ENCODE measurements at places on chromosomes 16 and 17.

DNA sequence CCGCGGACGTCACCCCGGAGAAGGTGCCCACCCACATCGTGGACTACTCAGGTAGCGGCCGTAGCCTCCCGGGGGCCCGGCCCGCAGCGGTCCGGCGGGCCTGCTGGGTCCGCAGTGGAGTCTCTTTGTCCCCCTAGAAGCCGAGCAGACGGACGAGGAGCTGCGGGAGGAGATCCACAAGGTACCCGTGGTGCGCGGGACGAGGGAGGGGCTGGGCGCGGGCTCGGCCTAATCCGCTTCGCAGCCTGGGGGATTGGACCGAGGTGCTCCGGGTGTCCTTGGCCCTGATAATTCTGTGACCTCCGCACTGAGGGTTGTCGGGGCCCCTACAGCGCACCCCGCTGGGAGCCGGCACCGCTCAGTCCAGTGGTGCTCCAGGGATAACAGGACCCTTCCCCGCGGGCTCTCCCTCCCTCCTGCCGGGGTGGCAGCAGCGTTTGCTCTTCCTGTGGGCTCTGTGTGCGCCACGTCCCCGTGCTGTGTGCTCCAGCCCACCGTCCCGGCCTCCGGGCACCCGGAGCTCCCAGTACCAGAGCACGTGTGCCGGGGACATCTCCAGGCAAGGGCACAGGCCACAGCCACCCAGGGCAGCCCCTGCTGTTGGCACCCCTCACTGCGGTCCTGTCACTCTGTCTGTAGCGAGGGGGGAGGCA lies 713 bp downstream of the RHOT2 start:
- H3K27ac ChIP-seq, result peak overlapping the region; percentile 69
- peak overlapping the region; percentile 73 for H3K4me3 ChIP-seq
- H3K27me3 ChIP-seq, result no peaks in the 10 kb centered on the region
- H3K36me3 ChIP-seq, result peaks cover 25% of the 10 kb centered on the region
- no peak for DNase-seq

- no peak overlapping the region for H3K27ac ChIP-seq
- no peak for DNase-seq
- H3K4me1 ChIP-seq, result no peaks in the 10 kb centered on the region
- no peak overlapping the region for H3K4me3 ChIP-seq
- H3K36me3 ChIP-seq, result no peaks in the 10 kb centered on the region
- H3K27me3 ChIP-seq, result peaks cover 7% of the 10 kb centered on the region
Measured at GRCh38 chr17:32929588-32929987, 1.6 kb downstream of the TMEM98 start.

DNA sequence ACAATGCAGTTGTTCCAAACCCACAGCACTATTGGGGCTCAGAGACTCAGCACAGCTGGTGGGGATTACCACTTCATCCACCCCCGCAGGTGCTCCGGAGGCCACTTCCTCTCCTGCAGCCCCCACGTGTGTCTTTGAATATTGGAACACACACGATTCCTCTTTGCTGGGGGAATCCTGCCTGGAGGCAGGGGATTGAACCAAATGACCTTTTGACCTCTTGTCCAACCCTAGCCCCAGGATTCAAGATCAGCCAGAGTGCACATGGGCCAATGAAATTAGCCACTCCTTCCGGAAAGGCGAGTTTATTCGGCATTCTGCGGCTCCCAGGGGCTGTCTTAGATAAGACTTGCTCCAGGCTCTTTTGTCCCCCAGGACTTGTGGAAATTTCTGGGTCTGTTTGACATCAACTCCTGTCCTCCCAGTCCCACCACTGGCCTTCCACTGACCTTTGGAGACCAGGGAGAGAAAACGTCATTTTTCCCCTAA lies 350.2 kb downstream of the FOXL1 start:
- H3K4me3 ChIP-seq, result no peak overlapping the region
- no peak overlapping the region for H3K27ac ChIP-seq
- H3K4me1 ChIP-seq, result no peaks in the 10 kb centered on the region
- DNase-seq, result no peak

- no peak for DNase-seq
- H3K4me3 ChIP-seq, result no peak overlapping the region
- no peak overlapping the region for H3K27ac ChIP-seq
Measured at GRCh38 chr16:66052745-66053144, 313.7 kb upstream of the CDH5 start.

DNA sequence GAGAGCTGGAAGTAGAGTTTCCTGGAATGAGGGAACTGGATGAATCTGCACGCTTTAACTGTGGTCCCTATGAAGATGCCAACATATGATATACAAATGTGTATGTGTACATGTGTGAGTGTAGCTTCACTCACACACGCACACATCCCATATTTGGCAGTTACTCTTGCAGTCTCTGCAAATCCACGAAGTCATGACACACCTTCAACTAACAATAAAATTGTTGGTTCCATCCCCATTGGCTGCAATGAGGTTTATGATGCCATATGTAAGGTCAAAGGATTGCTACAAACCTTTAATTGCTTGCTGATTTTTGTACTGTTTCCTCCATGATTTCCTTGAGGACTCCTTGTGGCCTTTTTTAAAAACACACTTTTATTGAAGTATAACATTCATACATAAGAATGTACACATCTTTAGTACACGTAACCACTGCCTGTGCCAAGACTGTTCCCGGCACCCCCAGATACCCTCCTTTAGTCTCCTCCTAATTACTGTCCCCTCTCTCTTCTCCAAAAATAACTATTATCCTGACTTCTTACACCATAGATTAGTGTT lies 22.0 kb downstream of the MYO1D start:
- DNase-seq, result no peak
- H3K36me3 ChIP-seq, result no peaks in the 10 kb centered on the region
- no peak overlapping the region for H3K27ac ChIP-seq
- H3K4me1 ChIP-seq, result no peaks in the 10 kb centered on the region
- H3K27me3 ChIP-seq, result no peaks in the 10 kb centered on the region

GRCh38 chr17:78959803-78960202 lies 19.9 kb downstream of the LGALS3BP start:
- H3K4me3 ChIP-seq, result no peak overlapping the region
- no peaks in the 10 kb centered on the region for H3K4me1 ChIP-seq
- H3K36me3 ChIP-seq, result no peaks in the 10 kb centered on the region
- DNase-seq, result no peak

DNA sequence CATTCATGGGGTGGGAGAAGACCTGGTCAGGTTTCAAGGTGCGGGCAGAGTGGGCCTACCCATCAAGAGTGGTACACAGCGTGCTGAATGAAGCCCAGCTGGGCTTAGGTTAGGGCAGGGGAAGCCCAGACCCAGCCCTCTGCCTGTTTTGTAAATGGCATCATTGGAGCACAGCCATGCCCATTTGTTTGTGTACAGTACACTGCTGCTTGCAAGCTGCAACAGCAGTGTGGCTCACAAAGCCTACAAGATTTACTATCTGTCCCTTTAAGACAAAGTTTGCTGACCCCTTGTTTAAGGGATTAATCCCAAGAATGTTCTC lies 230.1 kb upstream of the TNRC6C start:
- no peaks in the 10 kb centered on the region for H3K27me3 ChIP-seq
- no peak for DNase-seq
- H3K4me1 ChIP-seq, result peaks cover 4% of the 10 kb centered on the region
- H3K4me3 ChIP-seq, result no peak overlapping the region

DNA sequence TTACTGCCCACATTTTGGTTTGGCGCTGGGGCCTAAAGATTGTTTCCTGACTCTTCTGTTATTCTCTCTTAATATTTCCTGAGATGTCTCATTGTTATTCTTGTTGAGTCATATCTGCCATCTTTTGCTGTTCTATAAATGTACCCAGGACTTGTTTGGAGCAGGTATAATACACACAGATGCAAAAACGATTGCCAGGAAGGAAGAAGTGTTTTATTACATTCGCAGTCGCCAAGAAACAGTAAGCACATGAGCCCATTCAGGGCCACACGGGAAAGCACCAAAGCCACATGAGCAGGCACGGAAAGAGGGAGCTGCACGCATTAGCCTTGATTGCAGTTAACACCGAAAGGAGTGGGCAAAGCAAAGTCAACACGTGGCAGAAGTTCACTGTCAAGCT lies 70.2 kb downstream of the ARHGAP44 start:
- H3K27me3 ChIP-seq, result no peaks in the 10 kb centered on the region
- H3K36me3 ChIP-seq, result no peaks in the 10 kb centered on the region
- no peak overlapping the region for H3K4me3 ChIP-seq
- no peaks in the 10 kb centered on the region for H3K4me1 ChIP-seq
- no peak overlapping the region for H3K27ac ChIP-seq
- no peak for DNase-seq

GRCh38 chr16:16092925-16093627 lies 130.2 kb downstream of the ABCC6 start:
- no peak overlapping the region for H3K4me3 ChIP-seq
- no peak overlapping the region for H3K27ac ChIP-seq
- H3K36me3 ChIP-seq, result peaks cover 42% of the 10 kb centered on the region
- no peaks in the 10 kb centered on the region for H3K4me1 ChIP-seq

- no peaks in the 10 kb centered on the region for H3K4me1 ChIP-seq
- no peak overlapping the region for H3K27ac ChIP-seq
- DNase-seq, result no peak
Measured at GRCh38 chr17:77677211-77677610, 281.3 kb upstream of the TNRC6C start.

DNA sequence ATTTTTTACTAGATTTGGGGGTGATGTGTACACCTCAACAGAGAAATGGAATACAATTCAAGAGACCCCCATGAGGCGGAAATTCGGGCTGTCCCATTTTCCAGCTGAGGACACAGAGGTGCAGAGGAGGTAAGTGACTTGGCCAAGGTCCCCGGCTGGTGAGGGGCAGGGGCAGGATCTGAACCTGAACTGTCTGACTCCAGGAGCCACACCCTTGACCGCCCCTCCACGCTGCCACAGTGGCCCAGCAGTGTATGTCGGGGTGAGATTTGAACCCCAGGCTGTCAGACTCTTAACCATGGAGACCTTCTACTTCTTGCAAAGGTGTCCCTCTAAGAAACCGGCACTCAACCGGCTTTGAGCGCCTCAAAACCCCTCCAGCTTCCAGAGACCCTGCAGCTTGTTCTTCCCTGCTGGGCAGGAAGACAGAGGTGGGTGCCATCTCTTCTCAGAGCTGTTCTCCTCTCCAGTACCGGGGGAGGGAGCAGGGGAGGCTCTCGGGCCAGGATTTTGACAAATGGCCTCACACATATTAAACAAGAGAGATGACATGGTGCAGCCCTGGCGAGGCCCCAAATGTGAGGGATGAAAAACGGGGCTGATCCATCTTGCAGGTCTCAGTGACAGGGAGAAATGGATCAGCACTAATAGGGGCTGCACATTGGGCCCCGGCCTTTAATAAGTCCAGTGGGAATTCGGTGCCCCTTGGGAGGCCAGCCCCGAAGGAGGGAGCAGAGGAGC lies 222.3 kb downstream of the GSG1L start:
- H3K36me3 ChIP-seq, result no peaks in the 10 kb centered on the region
- no peak overlapping the region for H3K27ac ChIP-seq
- H3K4me1 ChIP-seq, result no peaks in the 10 kb centered on the region
- no peaks in the 10 kb centered on the region for H3K27me3 ChIP-seq

DNA sequence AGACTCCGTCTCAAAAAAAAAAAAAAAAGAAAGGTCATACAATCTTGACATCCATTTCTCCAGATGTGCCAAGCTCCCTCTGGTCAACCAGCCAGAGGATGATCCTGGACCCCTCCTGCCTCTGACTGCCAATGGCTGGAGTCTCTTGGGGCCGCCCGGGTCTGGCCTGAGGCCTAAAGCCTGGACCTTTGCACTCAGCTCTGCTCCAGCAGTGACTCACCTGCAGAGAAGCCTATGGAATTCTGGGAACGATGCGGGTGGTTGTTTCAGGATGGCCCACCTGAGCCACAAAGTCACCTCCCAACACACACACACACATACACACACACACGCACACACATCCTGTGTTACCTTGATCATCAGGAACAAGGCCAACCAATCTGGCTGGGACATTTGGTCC lies 64.0 kb upstream of the DNAH17 start:
- no peaks in the 10 kb centered on the region for H3K36me3 ChIP-seq
- no peak for DNase-seq
- peaks cover 10% of the 10 kb centered on the region for H3K4me1 ChIP-seq
- no peak overlapping the region for H3K4me3 ChIP-seq
- no peak overlapping the region for H3K27ac ChIP-seq

DNA sequence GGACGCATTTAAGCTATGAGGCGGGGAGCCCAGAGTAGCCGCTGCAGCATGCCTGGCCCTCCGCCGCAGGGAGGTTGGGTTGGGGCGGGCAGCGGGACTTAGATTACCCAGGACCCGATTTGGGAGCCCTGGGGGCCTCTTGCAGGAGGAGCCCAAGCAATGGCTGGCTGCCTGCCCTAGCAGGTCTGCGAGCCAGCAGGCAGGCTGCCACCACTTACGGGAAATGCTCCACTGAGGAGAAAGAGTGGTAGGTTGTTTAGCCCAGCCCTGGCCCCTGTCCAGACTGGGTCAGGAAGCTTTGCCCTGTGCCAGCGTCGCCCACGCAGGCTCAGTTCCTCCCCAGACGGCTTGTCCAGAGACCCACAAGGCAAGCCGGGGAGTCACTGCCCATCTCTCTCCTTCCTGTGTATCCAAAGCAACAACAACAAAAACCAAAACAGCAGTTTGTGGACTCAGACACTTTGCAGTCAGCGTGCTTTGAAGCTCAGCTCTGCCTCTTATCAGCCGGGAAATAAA lies 10.3 kb upstream of the TVP23A start:
- no peak overlapping the region for H3K27ac ChIP-seq
- H3K4me3 ChIP-seq, result no peak overlapping the region
- no peaks in the 10 kb centered on the region for H3K4me1 ChIP-seq
- H3K36me3 ChIP-seq, result no peaks in the 10 kb centered on the region

DNA sequence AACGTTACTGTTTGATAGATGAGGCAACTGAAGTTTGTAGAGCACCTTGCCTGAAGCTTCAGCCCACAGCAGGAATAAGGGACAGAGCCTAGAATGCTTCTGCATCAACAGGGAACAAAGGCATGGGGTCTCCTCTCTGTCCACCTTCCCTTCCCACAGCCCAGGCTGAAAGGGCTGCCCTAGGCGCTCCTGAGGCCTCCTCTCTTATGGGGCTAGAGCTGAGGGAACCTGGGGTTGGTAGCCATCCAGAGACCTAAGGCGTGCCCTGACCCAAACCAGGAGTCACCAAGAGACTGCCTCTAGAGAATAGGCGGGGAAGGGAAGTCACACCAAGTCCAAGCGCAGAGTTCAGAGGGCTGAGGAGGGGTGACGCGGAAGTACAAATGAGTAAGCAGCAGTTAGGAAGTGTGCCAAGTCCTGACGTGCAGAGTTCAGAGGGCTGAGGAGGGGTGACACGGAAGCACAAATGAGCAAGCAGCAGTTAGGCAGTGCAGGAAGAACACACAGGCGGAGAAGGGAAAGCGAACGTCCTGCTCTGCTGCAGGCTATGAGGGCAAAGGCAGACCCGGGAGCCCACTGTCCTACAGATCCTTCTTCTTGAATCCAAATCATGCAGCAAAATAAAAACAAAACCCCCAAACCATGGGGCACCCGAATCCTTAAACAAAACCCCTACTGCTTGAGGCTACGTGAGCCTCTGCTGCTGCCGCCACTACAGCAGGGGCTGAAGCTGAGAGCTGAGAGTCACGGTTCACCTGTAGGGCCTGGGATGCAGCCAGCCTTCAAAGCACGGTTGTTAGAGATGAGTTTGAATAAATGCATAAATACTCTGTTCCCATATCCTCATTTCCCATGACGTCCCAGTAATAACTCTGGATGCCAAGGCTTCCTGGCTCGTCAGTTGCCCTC lies 2.7 kb upstream of the SPG7 start:
- peak overlapping the region; percentile 27 for H3K4me3 ChIP-seq
- peak; percentile 90 for DNase-seq
- peaks cover 40% of the 10 kb centered on the region for H3K4me1 ChIP-seq
- H3K27me3 ChIP-seq, result no peaks in the 10 kb centered on the region
- H3K36me3 ChIP-seq, result peaks cover 2% of the 10 kb centered on the region
